ENCODE measurements at places on chromosomes 11 and 22.

- no peak for DNase-seq
Measured at GRCh38 chr11:36343436-36343835, 47.3 kb downstream of the PRR5L start.

DNA sequence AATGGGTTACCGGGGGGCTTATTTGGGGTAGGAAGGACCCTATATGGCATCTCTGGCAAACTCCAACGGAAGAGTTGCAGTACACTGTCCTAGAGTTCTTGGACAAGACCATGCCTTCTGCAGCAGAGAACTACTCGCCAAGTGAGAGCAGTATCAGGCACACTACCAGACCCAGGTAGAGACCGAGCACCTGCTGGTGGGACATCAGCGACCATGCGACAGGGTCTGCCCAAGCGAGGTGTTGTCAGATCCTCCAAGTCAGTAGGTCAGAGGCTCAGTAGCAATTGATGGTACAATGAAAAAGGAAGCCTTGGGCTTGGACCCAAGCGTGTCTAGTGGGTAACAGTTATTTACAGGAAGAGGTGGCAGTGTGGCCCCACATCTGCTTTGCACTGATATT lies 3.1 kb upstream of the CHKB start:
- DNase-seq, result no peak

GRCh38 chr11:72670041-72670440 lies 4.2 kb downstream of the PDE2A start:
- DNase-seq, result no peak

GRCh38 chr11:107385361-107385981 lies 72.2 kb downstream of the CWF19L2 start:
- no peak for DNase-seq

- DNase-seq, result peak; percentile 23
Measured at GRCh38 chr11:63212742-63213141, 30.7 kb downstream of the SLC22A25 start.

DNA sequence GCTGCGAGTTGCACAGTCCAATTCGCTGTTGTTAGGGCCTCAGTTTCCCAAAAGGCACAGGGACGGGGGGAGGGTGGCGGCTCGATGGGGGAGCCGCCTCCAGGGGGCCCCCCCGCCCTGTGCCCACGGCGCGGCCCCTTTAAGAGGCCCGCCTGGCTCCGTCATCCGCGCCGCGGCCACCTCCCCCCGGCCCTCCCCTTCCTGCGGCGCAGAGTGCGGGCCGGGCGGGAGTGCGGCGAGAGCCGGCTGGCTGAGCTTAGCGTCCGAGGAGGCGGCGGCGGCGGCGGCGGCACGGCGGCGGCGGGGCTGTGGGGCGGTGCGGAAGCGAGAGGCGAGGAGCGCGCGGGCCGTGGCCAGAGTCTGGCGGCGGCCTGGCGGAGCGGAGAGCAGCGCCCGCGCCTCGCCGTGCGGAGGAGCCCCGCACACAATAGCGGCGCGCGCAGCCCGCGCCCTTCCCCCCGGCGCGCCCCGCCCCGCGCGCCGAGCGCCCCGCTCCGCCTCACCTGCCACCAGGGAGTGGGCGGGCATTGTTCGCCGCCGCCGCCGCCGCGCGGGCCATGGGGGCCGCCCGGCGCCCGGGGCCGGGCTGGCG lies at the start of gene BCR:
TSS of gene BCR (plus strand) at position 209 of the 592 bp plus-strand sequence. CDS start 452 bp downstream, outside the sequence.
- peak; percentile 60 for DNase-seq

- DNase-seq, result peak; percentile 44
Measured at GRCh38 chr22:32378707-32379272, 21.1 kb downstream of the RFPL3 start.

DNA sequence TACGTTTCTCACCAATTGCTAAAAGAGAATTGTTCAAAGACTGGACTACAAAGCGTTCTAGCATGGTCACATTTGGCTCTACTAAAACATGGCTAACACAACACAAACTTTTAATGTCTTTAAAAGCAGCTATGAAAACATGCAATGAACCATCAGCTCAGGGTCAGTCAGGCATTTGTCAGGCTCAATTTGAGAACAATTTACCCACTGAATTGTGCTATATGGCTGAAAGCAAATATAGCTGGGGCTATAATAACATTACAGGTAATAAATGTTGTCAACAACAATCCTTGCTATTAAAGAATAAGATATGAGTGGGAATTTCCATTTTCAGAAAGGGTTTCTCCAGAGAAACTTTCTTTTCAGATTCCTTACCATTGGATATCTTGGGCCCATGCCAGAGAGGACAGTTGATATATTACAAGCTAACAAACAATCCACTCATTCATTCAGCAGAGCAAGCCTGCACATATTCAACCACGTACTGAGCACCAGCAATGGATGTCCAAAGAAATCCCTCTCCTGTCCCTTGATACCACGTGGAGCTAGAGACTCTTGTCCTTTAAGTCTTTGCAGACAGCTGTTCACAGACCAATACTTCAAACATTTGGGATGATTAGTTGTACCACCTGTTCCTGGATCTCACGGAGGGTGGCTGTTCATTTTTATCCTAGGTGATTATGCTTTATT lies 82.5 kb upstream of the DDI1 start:
- no peak for DNase-seq

- no peak for DNase-seq
Measured at GRCh38 chr11:4543561-4543960, 1.4 kb upstream of the OR52M1 start.

- DNase-seq, result no peak
Measured at GRCh38 chr11:74492084-74492483, 1.4 kb downstream of the LIPT2 start.

- no peak for DNase-seq
Measured at GRCh38 chr22:30238661-30239487, 7.7 kb downstream of the LIF start.

- DNase-seq, result no peak
Measured at GRCh38 chr11:121890946-121891515, 225.0 kb downstream of the BLID start.

- DNase-seq, result peak; percentile 39
Measured at GRCh38 chr11:88886796-88887195, 179.0 kb downstream of the GRM5 start.

- no peak for DNase-seq
Measured at GRCh38 chr11:104222464-104222863, 58.5 kb upstream of the PDGFD start.

GRCh38 chr11:8719721-8720120 lies 37.1 kb downstream of the RPL27A start:
- DNase-seq, result no peak

GRCh38 chr11:92423115-92424034 lies 198.8 kb downstream of the FAT3 start:
- no peak for DNase-seq
